Stimulated activated effector memory CD8-positive, alpha-beta T cell treated with anti-CD3 and anti-CD28 coated beads, Interleukin-12 subunit alpha, Interleukin-12 subunit beta, amount 100 ng/mL, for 72 hours (primary cell): ENCODE measurements at places on chromosomes 7 and 10.

DNA sequence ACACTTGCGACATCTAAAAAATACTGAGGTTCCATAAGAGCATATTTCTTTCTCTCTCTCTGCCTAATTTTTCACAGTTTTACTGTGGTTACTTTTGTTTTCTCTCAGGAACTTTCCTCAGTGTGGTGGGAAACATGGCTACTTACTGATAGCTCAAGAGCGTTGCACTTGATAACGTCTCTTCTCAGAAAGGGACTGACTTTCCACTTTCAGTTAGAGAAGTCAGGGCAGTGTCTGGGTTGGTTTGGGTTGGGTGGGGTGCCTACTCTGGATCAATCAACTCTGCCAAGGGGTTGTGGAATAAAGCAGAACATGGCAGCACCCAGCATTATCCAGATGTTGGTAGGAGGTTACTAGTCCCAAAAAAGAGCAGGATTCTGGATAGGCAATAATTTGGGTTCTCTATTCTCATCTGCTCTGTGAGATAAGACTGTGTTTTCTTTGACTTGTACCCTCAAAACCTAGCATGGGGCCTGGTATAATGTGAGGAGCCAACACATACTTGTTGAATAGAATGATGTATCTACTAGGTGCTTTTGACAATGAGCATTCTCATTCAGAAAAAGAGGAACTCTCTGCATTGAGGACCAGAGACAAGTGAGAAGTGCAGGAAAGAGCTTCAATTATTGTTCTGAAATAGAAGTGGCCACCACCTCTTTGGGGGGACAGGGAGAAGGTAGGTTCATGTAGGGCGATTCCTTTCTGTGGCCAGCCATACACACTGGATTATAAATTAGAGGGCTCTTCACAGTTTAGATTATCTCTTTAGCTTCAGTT lies 315.7 kb downstream of the REEP3 start:
- DNase-seq: no peak

GRCh38 chr7:116368965-116369364 lies 130.6 kb upstream of the CAV2 start:
- DNase-seq: no peak

DNA sequence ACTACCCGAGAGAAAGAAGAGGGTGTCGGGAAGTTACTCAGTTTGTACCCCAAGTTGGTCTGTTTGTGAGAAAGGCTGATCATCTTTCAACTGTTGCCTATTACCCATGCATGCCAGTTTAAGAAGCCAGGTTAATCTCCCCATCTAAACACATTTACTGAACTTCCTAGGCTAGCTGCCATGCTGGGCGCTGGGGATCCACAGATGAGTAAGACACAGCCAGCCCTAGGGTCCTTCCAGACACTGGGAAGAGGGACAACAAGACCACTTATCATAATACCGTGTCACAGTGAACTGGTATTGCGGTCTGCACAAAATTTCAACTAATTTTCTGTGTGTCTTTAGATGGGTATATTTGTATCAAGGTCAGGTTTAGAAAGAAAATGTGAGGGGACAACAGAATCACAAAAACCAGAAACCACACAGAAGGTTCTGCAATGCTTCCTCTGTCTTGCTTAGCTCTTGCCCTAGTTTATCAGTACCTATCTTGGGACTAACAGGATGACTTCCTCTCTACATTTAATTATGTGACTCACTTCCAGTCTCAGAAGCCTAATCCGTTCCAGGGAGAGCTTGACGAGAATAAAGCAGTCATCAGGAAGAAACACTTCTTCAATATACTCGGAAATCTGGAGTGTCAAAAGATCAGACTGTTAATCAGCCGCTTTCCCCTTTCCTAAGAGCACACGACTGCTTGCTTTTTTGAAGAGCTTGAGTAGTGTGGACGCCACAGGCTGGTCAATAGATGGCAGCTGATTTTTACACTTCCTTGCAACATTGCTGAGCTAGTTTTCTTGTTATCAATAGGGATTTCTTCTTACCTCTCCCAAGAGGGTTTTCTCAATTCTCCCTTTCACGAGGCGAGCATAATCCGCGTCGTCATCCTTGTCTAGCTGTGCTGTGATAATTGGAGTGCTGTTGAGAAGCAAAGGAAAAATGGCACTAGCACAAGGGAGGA lies 45.7 kb downstream of the POLR3A start:
- no peak for DNase-seq

- DNase-seq: no peak
These were observed 359.1 kb downstream of the ANKRD7 start for GRCh38 chr7:118583641-118584040.

GRCh38 chr7:3482147-3482921 lies 181.3 kb downstream of the SDK1 start:
- DNase-seq: no peak

DNA sequence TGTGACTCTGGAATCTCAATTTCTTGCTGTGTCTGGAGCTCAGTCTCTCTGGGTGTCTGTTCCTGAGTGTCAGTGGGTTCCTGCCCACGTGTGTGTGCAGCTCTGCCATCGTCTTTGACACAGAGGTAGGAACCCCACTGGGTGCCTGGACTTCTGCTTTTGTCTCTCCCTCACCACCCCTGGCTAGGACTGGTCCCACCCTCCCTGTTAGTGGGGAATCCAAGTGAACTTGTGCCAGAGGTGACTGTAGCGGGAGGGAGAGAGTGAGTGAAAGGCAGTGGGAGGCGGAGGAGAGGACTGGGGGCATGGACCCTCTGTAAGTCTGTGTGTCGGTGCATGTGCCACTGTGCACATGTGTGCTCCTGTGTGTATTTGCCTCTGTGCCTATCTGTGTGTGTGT lies 299.9 kb upstream of the ZMIZ1 start:
- no peak for DNase-seq

DNA sequence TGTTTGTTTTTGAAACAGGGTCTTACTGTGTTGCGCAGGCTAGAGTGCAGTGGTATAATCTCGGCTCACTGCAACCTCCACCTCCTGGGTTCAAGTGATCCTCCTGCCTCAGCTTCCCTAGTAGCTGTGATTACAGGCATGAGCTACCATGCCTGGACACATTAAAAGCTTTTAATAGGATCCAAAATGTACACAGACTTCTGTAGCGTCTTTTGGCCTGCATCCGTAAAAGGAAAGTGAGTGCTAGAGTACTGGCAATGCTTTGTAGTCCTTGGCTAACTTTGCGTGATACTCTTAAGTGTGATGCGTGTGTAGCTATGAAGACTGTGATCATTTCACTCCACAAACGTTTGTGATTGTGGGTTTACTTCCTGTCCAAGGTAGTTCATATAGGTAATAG lies 13.3 kb downstream of the ZRANB1 start:
- no peak for DNase-seq

GRCh38 chr7:135966341-135967043 lies 10.7 kb downstream of the MTPN start:
- DNase-seq: no peak

GRCh38 chr10:93954726-93955363 lies 38.9 kb upstream of the PLCE1 start:
- no peak for DNase-seq

- DNase-seq: no peak
These were observed 83.6 kb downstream of the CFAP58 start for GRCh38 chr10:104437226-104437625.

DNA sequence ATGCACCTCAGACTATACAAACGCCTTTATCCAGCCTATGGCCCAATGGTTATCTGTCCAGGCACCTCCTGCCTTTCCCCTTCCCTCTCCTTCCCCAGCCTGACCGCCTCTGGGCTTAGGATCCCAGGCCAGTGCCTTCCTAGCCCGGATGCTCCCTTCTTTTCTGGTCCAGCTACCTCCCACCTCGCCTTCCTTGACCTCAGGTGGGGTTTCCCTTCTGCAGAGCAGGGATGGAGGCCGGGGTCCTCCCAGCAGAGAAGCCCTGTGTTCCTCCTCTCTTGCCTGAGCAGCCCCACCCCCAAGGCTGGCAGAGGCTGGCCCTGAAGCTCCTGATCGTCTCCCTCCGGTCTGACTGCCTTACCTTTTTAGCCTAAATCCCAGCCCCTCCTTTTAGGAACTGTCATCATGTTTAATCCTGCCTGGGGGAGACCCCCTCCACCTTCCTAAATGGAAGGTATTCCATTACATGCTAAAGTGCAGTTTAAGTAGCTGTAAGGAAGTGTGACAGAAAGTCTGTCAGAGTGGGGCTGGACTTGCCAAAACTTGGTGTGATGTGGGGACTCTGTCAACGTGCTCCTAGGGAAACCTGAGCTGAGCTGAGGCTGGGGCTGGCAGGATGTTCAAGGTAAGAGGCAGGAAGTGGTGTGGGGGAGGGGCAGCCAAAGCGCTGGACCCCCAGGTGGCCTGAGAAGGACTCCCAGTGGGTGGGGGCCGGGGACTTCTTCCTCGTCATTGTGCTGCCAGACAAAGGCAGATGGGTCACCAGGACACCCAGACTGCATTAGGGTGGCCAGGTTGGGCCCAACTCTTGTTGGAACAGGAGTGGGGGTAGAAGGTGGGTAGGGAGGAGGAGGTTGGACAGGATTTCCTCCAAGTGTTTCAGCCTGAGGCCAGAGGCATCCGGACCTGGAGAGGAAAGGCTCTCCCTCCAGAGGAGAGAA lies 39.5 kb downstream of the LBX1 start:
- DNase-seq: no peak

GRCh38 chr7:2645274-2645868 lies 13.6 kb downstream of the TTYH3 start:
- DNase-seq: peak; percentile 74

DNA sequence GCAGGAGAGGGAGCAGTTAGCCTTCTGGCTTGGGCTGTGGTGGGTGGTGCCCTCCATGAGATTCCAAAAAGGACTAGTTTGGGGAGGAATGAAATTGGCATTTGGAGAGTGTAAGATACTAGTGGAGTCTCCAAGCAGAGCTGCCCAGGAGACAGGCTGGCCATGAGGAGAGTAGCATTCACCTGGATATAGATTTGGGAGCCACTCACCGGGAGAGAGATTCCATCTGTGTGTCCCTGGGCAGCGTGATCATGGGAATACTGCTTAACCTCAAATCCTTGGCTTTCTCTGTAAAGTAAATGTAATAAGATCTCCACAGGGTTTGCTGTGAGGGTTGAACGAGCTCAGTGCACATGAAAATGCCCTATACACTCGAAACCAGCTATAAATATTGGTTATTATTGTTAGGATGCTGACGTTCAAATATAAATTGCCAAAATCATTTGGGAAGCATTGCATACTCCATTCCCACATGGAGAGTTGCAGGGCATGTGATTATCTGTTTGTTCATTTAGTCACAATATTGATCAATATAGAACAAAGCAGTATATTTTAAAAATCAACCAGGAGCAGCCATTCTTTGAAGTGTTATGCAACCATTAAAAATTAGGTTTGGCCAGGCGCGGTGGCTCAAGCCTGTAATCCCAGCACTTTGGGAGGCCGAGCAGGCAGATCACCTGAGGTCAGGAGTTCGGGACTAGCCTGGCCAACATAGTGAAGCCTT lies 143.7 kb downstream of the CUX1 start:
- no peak for DNase-seq

DNA sequence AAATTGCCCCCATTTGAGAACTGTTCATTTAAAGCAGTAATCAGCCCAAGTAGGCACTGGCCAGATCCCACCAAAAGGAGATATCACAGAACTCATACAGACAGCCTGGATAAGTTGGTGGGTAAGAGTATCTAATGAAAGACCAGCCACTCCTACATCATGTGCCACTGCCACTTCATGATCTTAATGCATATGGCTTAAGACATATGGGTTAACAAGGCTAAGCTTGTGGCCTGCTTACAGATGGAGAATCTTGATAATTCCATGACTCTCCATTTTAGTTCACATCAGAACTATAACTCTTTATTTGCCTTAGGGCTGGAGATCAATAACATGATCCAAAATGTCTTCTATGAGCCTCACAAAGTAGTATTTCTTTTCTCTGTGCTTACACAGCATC lies 6.8 kb upstream of the IFIT1B start:
- no peak for DNase-seq

GRCh38 chr10:61029411-61029810 lies 85.4 kb upstream of the RHOBTB1 start:
- no peak for DNase-seq
